ENCODE measurements at places on chromosomes 6 and 20.

GRCh38 chr6:166058064-166058739 lies 109.4 kb downstream of the TBXT start:
- no peak for DNase-seq

GRCh38 chr20:63071541-63072181 lies 64.9 kb upstream of the BHLHE23 start:
- no peak for DNase-seq

- DNase-seq: no peak
Observed at GRCh38 chr6:100171533-100172321, 177.7 kb upstream of the MCHR2 start.

GRCh38 chr6:57316581-57317059 lies 810 bp upstream of the PRIM2 start:
- DNase-seq: peak; percentile 87

DNA sequence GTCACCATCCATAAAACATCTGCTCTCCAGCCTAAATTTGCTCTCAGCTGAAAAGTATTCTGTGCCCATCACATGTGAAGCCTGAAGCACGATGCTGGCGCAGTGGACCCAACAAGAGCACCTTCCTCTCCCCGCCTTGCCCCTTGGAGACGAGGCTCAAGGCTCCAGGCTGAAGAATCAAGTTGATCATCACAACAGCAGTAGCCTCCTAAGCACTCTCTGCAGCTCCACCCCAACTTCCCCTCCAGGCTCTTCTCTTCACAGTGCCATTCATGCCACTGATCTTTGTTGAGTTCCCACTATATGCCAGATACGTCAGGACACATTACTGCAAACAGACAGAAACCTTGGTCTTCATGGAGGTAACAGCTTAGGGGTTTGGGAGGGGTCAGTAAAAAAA lies 41.6 kb upstream of the ZNF217 start:
- no peak for DNase-seq

DNA sequence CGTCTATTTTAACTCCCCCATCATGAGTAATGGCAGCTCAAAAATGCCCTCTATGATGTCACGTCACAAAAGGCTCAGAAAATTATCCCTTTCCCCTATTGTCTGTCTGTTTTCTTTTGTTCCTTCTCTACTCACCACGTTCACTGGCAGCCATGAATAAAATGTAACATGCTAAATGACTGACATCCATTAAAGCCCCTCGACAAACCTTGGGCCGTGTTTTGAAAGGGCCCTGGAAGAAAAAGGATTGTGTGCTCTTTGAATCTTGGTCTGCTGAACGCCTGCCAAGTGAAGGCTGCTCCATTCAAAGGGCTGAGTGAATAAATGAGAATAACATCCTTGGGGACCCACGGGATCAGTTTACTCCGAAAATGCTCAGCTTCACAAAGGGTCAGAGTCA lies 118.7 kb downstream of the RPS12 start:
- no peak for DNase-seq

DNA sequence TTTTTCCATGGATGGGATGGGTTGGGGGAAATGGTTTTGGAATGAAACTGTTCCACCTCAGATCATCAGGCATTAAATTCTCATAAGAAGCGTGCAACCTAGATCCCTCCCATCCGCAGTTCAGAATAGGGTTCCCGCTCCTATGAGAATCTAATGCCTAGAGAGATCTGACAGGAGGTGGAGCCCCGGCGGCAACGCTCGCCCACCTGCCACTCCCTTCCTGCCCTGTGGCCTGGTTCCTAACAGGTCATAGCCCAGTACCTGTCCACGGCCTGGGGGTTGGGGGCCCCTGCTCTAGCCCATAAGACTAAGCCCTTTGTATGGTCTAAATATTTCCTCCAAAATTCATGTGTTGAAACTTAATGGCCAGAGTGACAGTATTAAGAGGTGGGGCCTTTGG lies 92.3 kb upstream of the SALL4 start:
- DNase-seq: no peak

DNA sequence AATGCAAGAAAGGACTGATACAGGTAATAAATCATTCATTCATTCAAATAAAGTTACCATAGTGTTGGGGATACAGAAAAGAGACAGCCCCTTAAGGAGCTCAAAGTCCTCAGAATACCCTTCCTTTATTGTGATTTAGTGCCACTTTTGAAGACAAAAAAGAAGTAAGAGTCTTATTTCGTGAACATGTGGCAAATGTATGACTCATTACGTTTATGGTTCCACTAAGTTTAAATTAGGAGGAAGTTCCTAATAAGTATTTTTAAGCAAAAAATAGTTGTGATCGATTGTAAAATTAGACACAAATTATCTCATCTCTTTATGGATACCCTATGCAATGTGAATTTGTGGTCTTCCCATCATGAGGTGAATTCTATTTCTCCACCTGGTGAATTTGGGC lies 38.5 kb upstream of the GCLC start:
- no peak for DNase-seq
